Activated CD4-positive, alpha-beta T cell treated with anti-CD3 and anti-CD28 coated beads, Interleukin-2, amount 10 ng/mL, durations not matched to agents 24 days and 14 days (primary cell): ENCODE measurements at places on chromosomes 16 and 17. TPM values are rescaled to one million over a fixed set of nuclear protein-coding genes. Genes with fewer than 3 reads are reported as not detected.

- H3K36me3 ChIP-seq, result no peaks in the 10 kb centered on the region
- H3K27me3 ChIP-seq, result no peaks in the 10 kb centered on the region
- no peak for DNase-seq
- no peak overlapping the region for H3K27ac ChIP-seq
- peaks cover 2% of the 10 kb centered on the region for H3K4me1 ChIP-seq
Measured at GRCh38 chr17:2876467-2876866, 80.2 kb downstream of the RAP1GAP2 start.

DNA sequence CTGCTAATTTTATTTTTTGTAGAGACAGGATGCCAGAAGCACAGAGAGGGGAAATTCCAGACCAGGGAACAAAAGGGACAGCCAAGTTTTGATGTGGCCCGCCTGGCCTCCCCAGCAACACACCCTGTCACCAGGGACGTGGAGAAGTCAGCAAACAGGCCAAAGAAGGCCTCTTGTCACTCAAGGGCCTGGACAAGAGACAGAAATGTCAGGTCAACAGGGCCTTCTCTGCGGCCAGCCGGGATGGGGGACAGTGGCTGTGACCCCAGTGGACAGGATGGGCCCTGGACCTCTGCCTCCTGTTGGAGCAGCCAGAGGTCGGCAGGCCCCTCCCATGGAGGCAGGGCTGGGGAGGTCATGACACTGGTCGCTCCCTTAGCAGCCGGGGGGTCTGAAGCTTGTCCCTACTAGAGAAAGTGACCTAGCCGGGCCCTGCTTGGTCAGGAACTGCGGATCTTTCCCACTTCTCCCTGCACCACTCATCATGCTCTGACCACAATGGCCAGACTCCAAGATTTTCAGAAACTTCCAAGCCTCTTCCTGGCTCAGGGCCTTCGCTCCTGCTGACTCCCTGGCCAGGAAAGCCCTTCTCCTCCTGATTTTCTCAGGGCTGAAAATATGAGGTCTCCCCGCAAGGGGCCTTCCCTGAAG, 9.2 kb upstream of the TVP23A start:
- H3K36me3 ChIP-seq, result no peaks in the 10 kb centered on the region
- no peaks in the 10 kb centered on the region for H3K4me1 ChIP-seq
- DNase-seq, result no peak
- peaks cover 11% of the 10 kb centered on the region for H3K27me3 ChIP-seq

PPM1E gene
- total RNA-seq, result 0.05 TPM in 1 of 2 replicates, not detected in the other

GNG13 gene
- total RNA-seq, result not detected in 2 replicates

SPDYE4 gene
- not detected in 2 replicates for total RNA-seq

DNA sequence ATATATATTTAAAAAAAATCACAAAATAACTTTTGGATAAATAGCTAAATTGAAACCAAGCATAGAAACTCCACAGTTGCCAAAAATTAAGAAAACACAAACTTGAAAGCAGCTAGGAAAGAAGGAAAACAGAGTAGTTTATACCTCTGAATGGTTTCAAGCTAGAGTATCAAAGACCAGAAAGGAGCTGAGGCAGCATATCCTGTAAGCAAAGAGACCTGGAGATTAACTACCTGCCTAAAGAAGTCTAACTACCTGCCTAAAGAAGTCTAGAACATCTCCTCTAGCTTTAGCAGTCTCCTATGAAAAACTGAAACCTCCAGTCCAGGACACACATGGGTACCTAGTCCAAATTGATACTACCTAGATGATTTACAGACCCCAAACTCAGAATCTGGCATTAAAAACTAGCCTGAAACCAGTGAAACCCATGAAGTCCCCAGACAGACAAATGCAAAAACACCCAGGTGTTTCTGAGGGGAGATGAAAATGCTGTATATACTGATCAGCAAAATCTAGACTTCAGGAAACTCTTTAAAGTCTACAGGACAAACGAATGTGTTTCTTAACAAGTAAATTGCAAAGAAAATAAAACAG, 17.6 kb downstream of the APPBP2 start:
- DNase-seq, result no peak
- H3K27me3 ChIP-seq, result no peaks in the 10 kb centered on the region
- peaks cover 13% of the 10 kb centered on the region for H3K36me3 ChIP-seq
- H3K27ac ChIP-seq, result no peak overlapping the region
- H3K4me3 ChIP-seq, result no peak overlapping the region

DNA sequence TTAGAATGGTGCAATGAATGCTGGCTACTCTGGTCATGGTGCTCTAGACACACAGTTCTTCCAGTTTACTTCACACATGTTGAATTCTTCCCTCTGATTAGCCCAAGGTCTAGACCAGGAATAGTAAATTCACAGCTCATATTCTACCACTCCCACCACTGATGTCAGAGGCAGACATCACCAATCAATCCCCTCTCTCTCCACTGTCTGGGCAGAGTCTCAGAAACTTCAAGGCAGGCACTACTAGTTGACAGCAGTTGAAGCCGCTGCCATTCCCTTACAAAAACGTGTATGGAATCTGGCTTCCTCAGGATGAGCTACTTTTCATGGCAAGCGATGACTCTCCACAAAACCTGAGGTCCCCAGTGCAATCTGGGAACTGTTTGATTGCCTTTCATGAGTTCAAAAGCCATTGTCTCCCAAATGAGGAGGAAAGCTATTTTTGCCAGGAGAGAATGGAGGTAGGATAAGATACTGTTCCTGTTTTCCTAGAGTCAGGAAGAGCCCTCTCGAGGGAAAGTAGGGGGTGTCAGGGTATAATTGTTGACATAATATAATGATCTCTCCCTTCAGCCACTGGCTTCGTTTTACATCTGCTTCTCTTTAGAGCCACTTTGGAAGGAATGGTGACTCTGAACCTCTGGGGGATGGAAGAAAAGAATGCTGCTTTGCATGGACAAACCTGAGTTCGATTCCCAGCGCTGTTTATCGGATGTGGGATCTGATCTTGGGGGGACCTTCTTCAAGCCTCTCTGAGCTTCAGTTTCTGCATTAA, 90.0 kb downstream of the FOXL1 start:
- H3K36me3 ChIP-seq, result no peaks in the 10 kb centered on the region
- no peak overlapping the region for H3K4me3 ChIP-seq
- H3K27me3 ChIP-seq, result peaks cover 2% of the 10 kb centered on the region

DNA sequence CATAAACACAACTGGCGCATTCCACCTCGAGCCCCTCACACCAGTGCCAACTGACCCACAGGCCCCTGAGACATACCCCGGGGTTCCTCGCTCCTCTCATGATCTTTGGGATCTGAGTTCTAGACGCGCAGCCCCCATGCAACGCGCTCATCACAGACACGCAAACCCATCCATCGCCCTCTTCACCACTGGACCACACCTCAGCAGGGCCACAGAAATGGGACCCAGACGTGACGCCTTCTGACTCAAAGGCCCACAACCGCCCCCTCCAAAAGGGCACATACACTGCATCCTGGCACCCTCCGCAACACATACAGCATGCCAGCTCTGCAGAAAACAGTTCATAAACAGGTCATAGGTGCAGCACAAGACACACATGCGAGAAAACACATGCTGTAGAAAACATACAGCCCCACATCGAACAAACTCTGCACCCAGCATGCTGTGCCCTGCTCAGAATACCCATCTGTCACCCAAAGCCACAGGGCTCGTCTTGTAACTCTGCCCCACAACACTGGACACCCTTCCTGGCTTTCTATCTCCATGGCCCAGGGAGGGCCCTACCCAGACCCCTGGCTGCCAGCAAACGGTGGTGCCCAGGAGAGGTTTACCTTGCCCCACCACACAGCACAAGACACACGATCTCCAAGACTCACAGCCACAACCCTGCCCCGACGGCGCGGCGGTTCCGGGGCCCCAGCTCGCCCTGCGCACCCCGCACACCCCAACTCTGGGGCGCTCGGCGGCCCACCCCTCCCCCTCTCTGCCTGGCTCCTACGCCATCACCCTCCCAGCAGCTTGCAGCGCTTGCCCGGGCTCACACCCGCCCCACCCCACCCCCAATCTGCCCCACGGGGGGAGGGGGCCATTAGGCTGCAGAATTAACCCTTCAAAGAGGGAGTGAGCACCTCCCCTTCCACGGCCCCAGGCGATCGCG, 887 bp downstream of the ZBTB4 start:
- peak; percentile 88 for DNase-seq
- H3K27me3 ChIP-seq, result no peaks in the 10 kb centered on the region
- peaks cover 7% of the 10 kb centered on the region for H3K36me3 ChIP-seq

GRCh38 chr16:70490261-70490660, 33.1 kb downstream of the COG4 start:
- no peak overlapping the region for H3K27ac ChIP-seq
- H3K4me3 ChIP-seq, result no peak overlapping the region
- H3K4me1 ChIP-seq, result peaks cover 14% of the 10 kb centered on the region

DNA sequence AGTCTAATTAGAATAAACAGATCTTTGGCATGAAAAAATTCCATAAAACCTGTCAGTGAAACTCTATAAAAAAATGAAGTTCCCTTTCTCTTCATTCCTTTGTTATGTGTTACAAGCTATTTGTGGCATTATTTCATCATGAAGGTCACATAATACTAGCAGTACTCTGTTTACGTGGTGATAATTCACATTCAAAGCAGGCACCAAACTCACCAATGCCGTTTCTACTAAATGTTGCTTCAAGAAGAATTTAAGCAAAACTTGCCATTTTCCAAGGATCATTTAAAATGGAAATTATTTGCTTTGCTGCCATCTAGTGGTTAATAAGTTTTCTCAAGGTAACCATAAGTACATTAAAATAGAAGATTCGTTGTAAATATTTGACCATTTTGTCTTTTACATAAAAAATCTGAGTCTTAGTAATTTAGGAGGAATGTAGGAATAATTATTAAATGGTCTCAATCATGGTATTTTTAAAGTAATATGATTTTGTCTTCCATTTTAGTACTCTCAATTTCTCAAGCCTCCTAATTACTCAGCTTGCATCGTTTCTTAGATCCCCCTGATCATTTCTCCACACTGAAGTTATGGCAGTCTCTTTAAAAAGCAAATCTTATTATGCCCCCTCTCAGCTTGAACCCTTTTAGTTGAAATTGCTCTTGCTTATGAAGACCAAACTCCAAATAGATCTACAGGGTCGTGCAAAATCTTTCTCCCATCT, 80.8 kb downstream of the OMG start:
- DNase-seq, result no peak
- H3K4me1 ChIP-seq, result no peaks in the 10 kb centered on the region
- H3K27me3 ChIP-seq, result no peaks in the 10 kb centered on the region
- no peak overlapping the region for H3K4me3 ChIP-seq

GRCh38 chr17:11848330-11848729, 148.9 kb downstream of the ZNF18 start:
- H3K36me3 ChIP-seq, result no peaks in the 10 kb centered on the region
- H3K4me3 ChIP-seq, result no peak overlapping the region
- no peak for DNase-seq
- H3K27ac ChIP-seq, result no peak overlapping the region

KRT28 gene
- total RNA-seq, result not detected in 2 replicates
